ENCODE measurements at places on chromosomes 1 and 21.

- DNase-seq = peak; percentile 49
Observed at GRCh38 chr1:21956720-21957552, 19.8 kb upstream of the HSPG2 start.

DNA sequence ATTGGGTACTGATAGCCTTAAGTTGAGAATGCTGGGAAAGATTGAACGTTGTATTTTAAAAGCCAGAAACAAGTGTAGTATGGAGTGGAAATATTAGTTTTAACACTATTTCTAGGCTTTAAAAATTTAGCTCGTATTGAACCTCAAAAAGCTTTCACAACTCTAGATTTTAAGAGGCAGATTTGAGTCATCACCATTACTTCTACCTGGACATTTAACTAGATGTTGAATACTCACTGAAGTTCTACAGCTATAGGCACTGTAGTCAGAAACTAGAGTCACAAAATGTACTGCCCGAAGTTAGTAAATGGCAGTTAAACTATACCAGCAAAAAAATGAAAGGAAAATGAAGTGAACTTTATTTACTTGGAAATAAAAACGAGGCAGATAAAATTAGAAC is 96.5 kb downstream of the NEK7 start:
- DNase-seq = no peak

DNA sequence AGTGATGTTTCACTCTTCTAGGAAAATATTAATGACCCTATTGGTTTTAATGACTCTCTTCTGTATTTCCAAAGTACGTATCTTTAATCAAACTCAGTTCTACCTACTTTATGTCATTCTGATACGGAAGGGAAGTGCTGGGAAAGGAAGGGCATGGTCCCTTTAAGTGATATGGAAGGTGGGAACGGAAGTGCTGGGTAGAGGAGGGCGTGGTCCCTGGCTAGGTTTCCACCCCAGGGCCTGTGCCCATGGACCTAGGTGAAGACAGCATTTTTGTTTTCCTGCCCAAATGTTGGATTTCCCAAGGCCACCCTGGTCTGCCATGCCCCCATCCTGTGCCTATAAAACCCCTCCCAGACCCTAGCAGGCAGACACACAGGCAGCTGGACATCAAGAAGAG is 24.0 kb downstream of the RGS4 start:
- DNase-seq = no peak

DNA sequence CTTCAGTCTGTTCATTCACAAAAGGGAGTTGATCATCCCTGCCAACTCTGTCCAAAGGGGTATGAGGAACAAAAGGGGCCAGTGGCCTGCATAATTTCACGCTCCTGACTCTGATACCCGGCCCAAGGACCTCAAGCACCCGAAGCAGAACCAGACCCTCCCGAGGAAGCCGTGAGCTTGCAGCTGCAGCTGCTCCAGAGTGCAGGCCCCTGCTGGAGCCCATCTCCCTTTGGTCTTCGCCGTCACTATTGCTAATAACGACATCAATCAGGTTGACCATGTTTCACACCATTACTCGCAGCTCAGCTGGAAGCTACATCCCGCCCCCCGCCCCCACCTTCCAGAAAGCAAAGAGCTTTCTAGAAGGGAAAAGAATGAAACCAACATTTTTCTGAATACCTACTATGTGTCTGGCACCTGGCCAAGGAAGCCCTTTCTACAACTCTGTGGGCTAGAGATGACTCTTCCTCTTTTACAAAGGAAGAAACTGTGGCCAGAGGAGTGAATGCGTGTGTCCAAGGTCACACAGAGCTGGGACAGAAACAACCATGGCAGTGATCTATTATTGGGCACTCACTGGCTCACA is 5.5 kb downstream of the NKAIN1 start:
- no peak for DNase-seq

DNA sequence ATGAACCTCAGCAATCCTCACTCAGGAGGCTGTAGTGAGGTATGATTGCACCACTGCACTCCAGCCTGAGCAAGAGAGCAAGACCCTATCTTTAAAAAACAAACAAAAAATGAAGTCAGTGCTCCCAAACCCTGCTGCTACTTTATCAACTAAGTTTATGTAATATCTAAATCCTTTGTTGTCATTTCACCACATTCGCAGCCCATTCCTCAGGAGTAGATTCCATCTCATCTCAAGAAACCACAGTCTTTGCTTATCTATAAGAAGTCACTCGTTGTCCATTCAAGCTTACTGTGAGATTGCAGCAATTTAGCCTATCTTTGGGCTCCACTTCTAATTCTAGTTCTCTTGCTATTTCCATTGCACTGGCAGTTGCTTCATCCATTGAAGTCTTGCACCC is 44.3 kb upstream of the RGL1 start:
- no peak for DNase-seq

DNA sequence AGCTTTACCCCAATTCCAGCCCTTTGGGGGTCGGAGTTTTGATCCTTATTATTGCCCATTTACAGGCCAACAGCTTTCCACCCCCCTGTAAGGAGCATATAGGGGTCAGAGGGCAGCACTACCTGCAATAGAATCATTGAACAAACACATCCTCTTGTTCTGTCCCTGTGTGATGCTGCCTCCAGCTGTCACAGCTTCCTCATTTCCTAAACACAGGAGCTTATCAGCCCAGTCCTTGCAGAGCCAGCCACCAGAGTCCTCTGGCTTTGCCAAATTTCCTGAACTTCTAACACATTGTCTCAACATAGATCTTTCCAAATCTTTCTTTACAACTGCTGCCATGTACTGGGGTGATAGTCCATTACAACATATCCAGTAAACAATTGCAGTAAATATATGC is 32.8 kb upstream of the PTBP2 start:
- no peak for DNase-seq

DNA sequence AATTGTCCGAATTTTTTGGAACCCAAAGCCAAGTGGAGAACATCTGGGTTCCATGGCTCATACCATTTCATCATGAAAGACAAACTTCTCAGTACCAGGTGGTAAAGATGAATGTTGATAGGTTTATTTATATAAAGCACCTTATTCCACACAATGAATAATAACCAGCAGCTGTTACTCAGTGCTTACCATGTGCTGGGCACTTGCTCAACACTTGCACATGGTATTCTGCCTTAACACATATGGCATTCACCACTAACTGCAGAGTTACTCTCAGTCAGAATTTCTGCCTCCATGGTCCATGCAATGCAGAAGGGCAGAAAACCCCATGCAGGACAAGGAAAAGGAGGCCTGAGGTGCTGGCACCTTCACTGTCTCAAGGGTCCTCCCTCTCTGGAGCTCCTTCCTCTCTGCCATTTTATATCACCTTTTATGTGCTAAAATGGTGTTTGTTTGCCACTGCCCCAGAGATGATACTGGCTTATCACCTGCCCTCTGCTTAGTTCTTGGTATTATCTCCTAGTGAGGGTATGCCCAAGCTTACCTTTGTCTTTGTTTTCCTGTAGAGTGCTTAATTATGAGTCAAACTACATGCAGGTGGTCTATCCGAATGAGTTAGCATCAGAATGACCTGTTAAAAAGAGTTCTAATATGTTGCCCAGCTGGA is 76.7 kb upstream of the ZNF326 start:
- DNase-seq = no peak

- no peak for DNase-seq
Observed at GRCh38 chr1:15958111-15958510, 17.8 kb downstream of the ZBTB17 start.

- no peak for DNase-seq
Observed at GRCh38 chr1:226634611-226635246, 86.2 kb downstream of the STUM start.

- no peak for DNase-seq
Observed at GRCh38 chr1:3323796-3324703, 130.4 kb upstream of the ARHGEF16 start.

- DNase-seq = no peak
Observed at GRCh38 chr1:114695430-114696058, at the start of gene AMPD1. Gene AMPD1, minus strand, starts transcription at chr1:114695546. Its CDS starts 75 bp downstream, at chr1:114695471.

Data from activated naive CD8-positive, alpha-beta T cell treated with anti-CD3 and anti-CD28 coated beads, Interleukin-2, amount 50 U/mL, for 24 hours (primary cell).